Uterus (tissue), 4 donors: ENCODE measurements at places on chromosomes 6 and 20. TPM values are rescaled to one million over a fixed set of nuclear protein-coding genes. Genes with fewer than 3 reads are reported as not detected.
A peak's percentile ranks its signal among the peaks of the same experiment; 100 is the strongest.

- no peak for DNase-seq
Measured at GRCh38 chr6:93453956-93454355, 34.6 kb upstream of the EPHA7 start.

DNA sequence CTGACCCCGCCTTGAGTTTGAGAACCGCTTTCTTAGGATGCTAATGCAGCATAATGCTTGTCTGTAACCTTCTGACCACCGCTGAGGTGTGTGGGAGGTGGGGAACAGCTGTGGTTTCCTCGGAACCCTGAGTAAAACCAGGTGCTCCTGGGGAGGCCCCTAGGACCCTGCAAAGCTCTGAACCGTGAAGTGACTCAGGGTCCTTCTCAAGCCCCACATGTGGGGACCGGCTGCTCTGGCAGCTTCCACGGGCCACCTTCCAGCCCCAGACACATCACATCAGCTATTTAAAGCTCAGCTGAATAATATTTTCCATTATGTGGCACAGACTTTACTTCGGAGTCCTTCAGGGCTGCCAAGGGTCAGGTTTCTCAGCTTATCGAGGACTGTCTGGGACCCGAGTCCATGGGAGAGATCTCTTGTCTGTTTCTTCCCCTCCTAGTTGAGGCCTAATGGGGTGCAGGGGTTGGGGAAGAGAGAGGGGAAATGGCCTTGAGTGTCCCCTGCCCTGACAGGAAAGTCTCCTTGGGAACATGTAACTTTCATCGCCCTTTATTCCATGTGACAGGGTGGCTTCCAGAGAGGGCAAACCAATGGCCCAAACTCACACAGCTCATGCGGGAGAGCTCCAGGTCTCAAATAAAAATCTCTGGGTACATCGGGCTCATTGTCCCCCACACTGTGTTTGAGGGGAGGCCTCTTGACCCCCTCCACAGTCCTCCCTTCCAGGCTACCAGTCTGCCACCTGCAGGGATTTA is 186.1 kb upstream of the SLC24A3 start:
- no peak for DNase-seq

DNA sequence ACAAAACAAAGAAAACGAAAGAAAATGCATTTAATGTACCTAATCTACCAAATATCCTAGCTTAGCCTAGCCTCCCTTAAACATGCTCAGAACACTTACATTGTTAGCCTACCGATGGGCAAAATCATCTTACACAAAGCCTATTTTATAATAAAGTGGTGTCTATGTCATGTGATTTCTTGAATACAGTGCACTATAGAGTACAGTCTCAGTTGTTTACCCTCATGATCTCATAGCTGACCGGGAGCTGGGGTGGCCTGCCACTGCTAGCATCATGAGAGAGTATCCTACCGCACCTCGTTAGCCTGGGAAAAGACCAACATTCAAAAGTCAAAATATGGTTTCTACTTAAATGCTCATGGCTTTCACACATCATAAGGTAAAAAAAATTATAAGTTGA is 16.6 kb downstream of the GCNT2 start:
- no peak for DNase-seq

DNA sequence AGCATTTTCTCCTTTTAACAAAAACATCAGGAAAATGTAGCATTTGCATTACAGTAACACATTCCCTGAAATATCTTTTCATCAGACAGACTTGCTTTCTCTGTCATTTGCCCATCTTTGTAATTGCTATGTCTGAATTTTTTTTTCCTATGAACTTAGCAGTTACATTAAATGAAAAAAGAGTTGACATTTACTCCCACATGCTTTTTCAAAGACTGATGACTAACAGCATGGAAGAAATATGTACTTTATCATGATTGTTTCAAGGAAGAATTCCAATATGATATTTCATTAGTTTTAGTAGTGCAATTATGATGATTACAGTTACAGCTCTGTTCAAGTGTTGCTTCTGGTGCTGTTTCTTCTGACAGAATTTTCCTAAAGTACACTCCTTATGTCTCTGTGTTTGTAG is 864.5 kb upstream of the MAN1A1 start:
- no peak for DNase-seq

- DNase-seq: no peak
Measured at GRCh38 chr6:151773382-151773781, 34.1 kb upstream of the ESR1 start.

DNA sequence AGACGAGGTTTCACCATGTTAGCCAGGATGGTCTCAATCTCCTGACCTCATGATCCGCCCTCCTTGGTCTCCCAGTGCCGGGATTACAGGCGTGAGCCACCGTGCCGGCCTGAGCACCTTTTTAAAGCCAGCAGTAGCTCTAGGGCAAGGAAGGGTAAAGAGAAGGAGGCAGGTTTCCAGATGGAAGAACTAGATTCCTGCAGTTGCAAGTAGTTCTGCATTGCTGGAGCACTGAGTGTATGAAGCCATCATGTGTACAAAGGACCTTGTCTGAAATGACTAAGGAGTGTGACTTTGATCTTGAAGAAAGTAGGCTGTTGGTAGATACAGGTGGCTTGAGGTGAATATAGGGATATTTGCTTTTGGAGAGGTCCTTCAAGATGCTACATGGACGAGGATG is 4.2 kb downstream of the OR2A4 start:
- no peak for DNase-seq

- no peak for DNase-seq
Measured at GRCh38 chr6:52503323-52503747, 73.5 kb downstream of the TRAM2 start.

GRCh38 chr6:15659181-15659580 is 3.6 kb downstream of the DTNBP1 start:
- DNase-seq: no peak

DNA sequence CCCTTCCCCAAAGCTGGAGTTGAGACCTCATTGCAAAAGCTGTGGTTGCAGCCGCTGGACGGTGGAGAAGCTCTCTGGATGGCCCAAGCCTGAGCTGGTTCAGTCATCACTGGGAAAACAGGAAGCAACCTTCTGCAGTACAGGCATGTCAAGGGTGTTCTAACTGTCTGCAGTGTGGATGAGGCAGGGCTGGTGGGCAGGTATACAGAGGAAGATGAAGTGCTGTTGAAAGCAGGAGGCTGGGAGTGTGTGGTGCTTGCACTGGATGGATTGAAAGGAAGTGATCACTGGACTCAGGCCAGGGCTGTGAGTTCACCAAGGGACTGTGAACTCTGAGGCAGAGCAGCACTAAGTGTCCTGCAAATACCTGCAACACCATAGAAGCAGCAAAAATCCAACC is 89.0 kb upstream of the NOX3 start:
- no peak for DNase-seq

DNA sequence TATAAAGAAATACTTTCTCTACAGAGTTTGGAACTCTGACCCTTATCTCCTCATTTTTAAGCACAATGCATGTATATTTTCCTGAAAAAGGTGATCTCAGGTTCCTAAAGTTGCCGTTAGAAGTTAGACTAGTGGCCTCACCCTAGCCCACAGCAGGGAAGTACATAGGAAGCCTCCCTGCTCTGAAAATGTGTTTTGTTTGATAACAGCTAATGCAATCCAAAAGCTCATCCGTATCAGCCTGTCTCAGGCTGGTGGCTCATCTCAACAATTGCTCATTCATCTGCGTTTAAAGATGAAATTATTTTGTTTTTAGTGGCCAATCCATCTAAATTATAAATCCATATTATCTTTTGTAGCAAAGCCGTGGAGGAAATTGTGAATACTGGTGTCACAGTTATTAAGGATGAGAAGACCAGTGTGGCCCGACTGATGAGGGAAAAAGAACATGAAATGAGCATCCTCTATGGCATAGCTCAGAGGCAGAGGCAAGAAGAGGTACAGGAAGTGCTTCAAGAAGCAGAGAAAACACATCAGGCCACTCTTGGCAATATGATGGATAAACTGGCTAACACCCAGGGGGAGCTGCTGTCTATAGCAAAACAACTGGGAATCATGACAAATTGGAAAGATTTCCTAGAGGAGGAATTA is 20.1 kb downstream of the C6orf163 start:
- DNase-seq: no peak

DNA sequence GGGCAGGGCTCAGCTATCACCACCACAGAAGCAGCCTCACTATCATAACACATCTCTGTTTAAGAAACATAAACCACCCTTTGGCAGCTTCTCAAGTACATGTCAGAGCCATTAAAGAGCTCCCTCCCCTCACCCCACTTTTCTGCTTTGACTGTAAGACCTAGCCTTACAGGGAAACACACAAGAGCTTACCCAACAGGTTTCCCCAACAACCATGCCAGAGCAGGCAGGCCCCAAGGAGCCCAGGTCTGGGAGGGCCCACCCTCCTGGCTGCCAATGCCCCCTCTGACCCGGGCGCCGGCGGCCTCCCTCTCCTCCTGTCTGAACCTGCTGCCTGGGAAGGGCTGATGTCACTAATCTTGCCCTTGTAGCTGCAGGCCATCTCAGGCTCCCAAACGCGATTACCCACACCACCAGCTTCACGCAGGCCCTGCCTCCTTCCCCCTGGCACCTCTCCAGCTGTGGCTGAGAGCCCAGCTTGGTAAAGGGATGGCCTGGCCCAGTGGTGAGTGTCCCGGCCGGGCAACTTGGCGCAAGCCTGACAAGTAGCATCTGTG is 402.0 kb downstream of the MAFB start:
- peak; percentile 32 for DNase-seq

DNA sequence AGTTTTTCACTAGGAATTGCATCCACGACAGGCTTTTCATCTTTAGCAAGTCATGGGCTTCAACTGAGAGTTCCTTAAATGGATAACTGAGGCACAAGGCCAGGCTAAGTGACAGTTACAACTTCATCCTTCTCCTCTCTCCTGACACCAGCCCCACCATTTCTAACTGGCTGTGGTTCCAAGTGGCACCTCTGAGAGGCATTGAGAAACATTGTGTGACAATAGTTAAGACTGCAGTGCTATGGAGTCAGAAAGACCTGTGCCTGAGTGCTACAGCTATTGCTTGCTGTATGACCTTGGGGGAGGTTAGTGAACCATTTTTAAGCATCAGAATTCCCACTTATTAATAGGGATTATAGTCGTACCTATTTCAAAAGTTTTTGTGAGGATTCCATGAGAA is 26.2 kb upstream of the MLIP start:
- DNase-seq: no peak

The PBOV1 gene
- not detected for total RNA-seq

The CCDC170 gene
- total RNA-seq: 0.29 TPM

The LY6G6C gene
- 1.4 TPM for total RNA-seq

The SLC22A16 gene
- not detected for total RNA-seq

The VGLL2 gene
- not detected for total RNA-seq

The ADGRF4 gene
- 0.24 TPM for total RNA-seq

The PAX1 gene
- total RNA-seq: not detected

The ZBTB24 gene
- 12.6 TPM for total RNA-seq

The GSTA2 gene
- total RNA-seq: not detected

The C6orf15 gene
- not detected for total RNA-seq
